Stimulated activated CD8-positive, alpha-beta memory T cell treated with anti-CD3 and anti-CD28 coated beads, Interleukin-2, amount 100 ng/mL, for 1 hour (primary cell): ENCODE measurements at places on chromosomes 3 and 15.

DNA sequence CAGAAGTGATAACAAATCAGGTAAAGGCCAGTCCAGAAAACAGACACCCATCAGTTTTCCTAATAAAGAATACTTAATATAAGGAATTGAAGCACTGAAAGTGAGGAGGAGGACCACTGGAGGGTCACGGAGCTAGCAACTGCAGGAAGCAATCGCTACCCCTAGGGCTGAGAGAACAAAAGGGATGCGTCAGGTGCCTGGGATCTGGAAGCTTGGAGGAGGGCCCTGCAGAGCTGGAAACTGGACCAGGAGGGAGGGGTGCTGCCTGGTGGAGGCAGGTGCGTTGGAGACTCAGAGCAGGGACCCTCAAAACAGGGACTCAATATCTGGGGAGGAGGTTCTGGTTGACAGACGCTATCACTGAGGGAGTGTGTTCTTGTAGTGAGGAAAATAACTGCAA is 308.1 kb upstream of the RASGRP1 start:
- no peak for DNase-seq

- DNase-seq: no peak
Measured at GRCh38 chr3:178384321-178385230, 151.7 kb upstream of the KCNMB2 start.

DNA sequence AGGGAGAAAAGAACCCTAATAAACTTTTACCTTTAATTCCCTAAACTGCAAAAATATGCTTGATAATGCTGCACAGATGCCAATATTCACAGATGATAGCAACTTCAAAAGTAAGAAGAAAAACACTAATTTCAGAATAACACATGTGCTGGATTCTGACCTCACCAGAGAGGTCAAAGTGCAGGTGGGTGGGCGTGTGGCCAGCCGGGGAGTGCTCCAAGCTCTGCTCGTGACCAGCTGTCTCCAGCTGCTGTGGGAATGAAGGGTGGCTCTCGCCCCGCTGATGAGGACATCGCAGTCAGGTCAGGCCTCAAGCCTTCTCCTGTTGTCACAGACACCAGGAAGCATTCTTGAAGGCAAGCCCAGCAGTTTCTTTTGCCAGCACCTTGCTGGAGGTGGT is 57.1 kb downstream of the ADAMTS17 start:
- DNase-seq: no peak

DNA sequence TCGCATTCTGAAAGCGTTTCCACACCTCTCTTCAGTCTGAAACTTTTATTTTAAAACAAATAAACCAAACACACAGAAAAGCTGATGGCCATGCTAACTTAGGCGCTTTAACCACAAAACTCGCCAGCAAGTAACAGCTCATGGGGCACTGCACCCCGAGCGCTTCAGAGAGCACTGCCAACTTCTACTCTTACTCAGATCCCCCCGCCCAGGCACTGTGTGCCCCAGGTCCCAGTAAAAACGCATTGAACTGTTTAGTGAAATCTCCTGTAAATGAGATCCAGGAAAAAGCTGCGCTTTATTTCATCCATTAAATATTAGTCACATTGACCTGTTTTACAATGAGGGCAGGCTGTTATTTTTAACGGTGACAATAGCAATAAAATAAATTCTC is 99.7 kb downstream of the LRIG1 start:
- no peak for DNase-seq

DNA sequence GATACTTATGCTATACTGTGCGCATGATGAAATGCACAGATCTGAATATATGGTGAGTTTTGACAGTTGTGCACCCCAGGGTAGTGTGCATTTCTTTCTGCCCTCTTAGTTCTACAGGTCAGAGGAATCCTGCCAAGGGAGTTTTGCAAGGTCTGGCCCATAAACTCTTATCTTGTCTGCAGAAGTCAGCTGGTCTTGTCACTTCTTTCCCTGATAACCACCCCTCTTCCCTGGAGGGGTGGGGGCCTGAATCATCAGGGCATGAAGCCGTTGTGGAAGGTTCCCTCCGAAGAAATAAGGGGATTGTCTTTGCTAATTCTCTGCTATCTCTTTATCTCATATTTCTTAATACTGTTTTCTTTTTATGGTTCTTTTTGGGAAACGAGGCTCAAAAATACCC is 30.4 kb downstream of the TRIM71 start:
- DNase-seq: no peak

- no peak for DNase-seq
Measured at GRCh38 chr3:159635047-159635641, 353.5 kb upstream of the IL12A start.

DNA sequence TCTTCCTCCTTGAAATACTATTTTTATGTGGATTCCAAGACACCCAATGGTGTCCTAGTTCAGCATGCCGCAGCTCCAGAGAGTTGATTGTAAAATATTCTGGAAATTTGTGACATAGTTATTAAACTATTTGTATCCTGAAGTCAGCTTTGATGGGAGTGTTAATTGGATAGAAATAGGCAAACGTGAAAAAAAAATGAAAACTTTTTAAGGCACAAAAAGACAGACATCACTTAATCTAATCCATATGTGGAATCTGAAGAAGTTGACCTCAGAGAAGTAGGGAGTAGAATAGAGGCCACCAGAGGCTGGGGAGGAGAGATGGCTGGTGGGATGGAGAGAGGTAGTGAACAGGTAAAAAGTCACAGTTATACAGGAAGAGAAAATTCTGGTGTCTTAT is 704.2 kb downstream of the ROBO1 start:
- DNase-seq: no peak

- DNase-seq: no peak
Measured at GRCh38 chr15:73751899-73752805, 999 bp downstream of the INSYN1 start.

- no peak for DNase-seq
Measured at GRCh38 chr3:186090901-186091300, 18.0 kb downstream of the ETV5 start.

DNA sequence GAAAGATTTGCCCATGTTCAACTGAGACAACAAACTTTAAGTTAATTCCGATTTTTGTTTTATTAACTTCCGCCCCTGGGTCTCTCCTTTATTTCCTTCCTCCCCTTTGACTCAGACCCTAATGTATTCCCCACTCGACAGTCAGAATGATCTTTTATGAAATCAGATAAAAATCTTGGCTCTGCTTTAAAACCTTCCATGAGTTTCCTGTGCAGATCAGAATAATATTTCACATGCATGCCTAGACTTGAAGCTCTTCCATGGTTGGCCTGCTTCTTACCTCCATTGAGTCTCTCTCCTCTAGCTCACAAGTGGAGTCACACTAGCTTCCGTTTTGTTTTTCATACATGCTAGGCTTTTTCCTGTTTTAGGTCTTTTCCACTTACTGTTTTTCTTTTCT is 116.8 kb upstream of the SPATA16 start:
- no peak for DNase-seq

DNA sequence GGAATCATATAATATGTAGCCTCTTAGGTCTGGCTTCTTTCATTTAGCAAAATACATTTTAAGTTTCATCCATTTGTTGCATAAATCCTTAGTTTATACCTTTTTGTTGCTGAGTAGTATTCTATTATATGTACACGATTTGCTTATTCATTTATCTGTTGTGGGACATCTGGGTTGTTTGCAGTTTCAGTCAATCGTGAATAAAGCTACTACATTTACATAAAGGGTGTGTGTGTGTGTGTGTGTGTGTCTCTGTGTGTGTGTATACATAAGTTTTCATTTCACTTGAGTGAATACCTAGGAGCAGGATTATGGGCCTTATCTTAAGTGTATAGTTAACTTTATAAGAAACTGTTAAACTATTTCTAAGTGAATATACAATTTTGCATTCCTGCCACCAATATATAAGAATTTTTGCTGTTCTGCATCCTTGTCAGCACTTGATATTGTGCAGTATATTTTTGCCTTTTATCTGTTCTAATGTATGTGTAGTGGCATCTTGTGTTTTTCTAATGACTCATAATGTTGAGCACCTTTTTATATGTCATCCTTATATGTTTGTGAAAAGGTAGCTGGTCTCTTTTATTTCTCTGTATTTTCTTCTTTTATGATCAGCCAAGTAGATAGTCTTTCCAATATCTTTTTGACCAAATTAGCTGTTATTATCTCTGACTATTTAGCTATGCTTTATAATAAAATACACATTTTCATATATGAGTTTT is 55.0 kb downstream of the GLCE start:
- DNase-seq: no peak

GRCh38 chr3:87173071-87173470 is 54.0 kb upstream of the CHMP2B start:
- no peak for DNase-seq

- DNase-seq: no peak
Measured at GRCh38 chr3:65128346-65128745, 440.5 kb upstream of the ADAMTS9 start.

DNA sequence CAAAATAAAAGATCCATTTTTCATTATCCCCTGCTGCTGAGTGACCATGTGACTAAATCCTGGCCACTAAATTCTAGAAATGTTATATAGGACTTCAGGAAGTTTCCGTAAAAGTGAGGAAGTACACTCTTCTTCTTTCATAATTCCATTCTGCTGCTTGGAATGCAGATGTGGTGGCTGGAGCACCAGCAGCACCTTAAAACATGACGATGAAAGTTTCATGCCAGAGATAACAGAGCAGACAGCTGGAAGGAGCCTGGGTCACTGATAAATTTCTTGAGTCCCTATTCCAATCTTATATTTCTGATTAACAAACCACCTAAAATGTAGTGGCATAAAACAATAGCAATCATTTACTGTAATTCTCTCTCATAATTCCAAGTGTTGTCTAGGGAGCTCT is 238.7 kb downstream of the TBL1XR1 start:
- no peak for DNase-seq

DNA sequence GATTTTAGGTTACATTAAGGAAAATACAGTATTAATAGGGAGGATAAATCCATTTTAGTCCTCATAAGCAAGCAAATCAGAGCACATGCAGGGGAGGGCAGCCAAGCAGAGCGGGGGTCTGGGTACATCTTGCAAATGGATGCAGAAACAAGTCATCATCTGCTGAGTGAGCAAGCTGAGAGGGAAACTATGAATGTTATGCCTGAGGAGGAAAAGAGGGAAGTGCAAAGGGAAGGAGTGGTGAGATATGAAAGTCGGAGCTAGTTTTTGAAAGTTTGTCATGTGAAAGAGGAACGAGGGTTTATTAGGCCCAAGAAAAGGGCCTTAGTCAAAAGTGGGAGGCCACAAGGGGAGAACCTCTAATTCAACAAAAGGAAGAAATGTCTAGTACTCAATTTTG is 15.4 kb downstream of the PTX3 start:
- DNase-seq: no peak

DNA sequence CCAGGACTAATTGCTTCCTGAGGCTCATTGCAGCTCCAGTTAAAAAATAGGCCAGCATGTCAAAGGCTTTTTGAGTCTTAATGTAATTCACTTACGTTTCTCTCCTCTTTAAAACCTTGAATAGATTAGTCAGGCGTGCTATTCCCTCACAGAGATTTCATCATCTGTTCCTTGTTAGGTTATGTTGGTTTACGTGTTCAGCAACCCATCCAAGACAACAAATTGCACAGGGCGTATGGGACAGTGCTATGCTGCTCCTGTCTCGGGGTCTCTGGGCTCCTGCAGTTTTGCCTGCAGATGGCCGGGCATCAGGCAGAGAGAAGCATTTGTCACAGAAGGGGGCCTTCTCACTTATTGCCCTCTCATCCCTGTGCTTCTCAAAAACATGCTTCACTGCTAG is 117.1 kb downstream of the CHDH start:
- DNase-seq: no peak

GRCh38 chr3:192553707-192554106 is 173.6 kb downstream of the FGF12 start:
- no peak for DNase-seq

DNA sequence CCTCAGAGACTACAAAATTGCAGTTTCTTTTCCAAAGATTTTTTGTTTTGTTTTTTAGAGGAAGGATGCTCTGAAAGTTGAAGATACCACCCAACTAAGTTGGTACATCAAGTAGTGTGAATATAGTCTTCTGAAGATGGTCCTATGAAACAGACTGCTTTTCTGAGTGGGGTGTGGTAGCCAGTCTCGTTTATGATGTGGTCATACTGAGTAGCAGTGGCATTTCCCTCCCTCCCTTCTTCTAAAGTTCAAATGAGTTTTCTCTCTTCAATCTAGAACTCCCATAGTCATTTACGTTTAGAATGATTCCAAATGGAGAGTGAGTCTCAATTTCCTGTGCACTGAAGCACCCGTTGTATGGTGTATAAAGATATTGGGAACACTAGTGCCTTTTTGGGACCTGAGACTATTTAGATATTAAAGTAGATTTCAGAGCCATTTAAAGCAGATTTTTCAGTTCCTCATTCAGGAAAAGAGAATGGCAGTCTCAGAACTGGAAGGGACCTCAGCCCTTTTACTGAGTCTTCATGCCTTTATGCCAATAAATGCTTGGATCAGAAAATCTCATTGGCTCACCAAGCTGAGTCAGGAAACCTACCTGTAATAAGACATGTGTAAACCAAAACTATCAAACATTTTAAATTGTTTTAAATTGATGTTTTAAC is 200.4 kb downstream of the CDIN1 start:
- no peak for DNase-seq

GRCh38 chr3:190192739-190193138 is 72.0 kb upstream of the P3H2 start:
- DNase-seq: no peak

GRCh38 chr3:103184772-103185171 is 750.0 kb downstream of the ZPLD1 start:
- DNase-seq: no peak

GRCh38 chr3:183815563-183815940 is 9.8 kb downstream of the MAP6D1 start:
- DNase-seq: no peak

DNA sequence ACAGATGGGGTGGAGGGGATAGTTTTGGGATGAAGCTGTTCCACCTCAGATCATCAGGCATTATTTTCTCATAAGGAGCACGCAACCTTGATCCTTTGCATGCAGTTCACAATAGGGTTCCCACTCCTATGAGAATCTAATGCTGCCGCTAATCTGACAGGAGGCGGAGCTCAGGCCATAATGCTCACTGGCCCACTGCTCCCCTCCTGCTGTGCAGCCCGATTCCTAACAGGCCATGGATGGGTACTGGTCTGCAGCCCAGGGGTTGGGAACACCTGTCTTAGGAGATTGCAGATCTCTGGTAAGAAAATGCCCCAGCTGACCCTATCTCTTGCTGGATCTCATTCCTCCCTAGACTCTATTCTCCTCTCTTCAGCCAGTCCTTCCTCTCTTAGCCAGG is 6.8 kb downstream of the CSTA start:
- DNase-seq: no peak

- peak; percentile 39 for DNase-seq
Measured at GRCh38 chr3:141486746-141487520, at the start of gene RASA2. Gene RASA2, plus strand, starts transcription at chr3:141487027. Its CDS starts 57 bp downstream, at chr3:141487084.
